Spinal cord (tissue), 10 donors: ENCODE measurements at places on chromosomes 2 and 18.

GRCh38 chr2:96523659-96524481, 12.7 kb upstream of the ARID5A start:
- no peak for DNase-seq

- DNase-seq: no peak
Measured at GRCh38 chr2:129769185-129769991, 210.1 kb upstream of the RAB6C start.

DNA sequence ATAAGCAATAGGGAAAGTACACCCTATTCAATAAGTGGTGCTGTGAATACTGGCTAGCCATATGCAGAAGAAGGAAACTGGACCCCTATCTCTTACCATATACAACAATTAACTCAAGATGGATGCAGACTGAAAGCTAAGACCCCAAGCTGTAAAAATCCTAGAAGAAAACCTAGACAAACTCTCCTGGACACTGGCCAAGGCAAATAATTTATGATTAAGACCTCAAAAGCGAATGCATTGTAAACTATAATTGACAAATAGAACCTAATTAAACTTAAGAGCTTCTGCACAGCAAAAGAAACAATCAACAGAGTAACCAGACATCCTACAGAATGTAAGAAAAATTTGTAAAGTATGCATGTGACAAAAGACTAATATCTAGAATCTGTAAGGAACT, 41.1 kb upstream of the ASXL3 start:
- DNase-seq: no peak

DNA sequence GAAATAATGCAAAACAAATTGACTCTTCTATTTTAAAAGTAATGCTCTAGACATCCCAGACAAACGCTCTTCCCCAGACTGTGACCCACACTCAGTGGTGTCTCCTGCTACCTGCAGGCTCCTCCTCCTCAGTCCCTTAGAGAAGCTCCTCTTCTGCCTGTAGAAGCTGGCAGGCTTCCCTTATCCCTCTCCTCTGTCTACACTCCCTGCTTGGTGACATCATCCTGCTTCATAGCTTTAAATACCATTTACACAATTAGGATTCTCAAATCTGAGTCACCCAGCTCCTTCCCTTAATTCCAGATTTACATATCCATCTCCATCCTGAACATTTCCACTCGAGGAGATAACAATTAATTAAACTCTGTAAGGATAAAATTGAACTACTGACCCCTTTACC, 167.9 kb downstream of the FBXO15 start:
- no peak for DNase-seq

DNA sequence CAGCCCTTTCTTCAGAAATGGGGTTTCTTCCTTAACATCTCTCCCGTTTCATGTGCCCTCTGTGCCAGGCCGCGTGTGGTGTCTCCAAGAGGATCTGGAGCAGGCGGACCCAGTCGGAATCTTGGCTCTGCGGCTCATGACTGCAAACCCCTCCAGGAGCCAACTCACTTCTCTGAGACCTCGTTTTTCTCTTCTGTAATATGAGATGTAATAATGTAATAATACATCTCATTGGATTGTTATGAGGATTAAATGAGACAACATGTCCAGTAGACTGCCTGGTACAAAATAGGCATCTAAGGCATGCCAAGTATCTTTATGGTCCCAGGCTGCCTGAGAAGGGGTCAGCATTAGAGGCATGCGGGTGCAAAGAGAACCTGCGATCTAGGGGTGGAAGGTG, 221.3 kb upstream of the REV1 start:
- DNase-seq: no peak

DNA sequence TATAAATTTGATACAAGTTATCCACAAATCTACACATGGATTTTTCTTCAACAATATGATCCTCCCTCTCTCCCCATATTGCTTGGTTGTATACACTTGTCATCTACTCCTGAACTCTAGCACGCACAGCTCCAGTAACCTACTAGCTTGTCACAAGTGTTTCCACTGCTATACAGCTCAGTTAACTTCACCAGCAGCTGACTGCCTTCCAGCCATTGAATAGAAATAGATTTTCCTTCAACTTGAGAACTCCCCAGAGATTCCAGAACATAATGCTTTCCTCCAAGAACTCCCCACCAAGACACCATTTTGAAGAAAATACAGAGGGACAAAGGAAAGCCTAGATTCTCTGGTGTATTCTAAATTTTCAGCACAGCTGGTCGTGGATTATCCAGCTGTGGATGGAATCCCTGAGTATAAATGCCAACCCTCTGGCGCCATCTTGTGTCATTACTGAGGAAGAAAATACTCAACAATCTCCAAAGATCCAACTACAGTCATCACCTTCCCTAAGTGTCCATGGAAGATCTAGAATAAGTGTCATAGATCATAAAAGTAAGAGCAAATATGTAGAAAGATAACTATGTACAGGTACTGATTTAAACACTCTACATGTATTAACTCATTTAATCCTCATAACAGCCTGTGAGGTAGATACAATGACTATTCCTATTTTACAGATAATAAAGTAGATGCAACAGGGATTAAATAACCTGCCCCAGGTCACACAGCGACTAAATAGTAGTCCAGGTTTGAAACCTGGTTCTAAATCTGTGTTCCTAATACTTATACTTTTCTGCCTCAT, 156.7 kb downstream of the ARHGAP28 start:
- DNase-seq: peak; percentile 75

DNA sequence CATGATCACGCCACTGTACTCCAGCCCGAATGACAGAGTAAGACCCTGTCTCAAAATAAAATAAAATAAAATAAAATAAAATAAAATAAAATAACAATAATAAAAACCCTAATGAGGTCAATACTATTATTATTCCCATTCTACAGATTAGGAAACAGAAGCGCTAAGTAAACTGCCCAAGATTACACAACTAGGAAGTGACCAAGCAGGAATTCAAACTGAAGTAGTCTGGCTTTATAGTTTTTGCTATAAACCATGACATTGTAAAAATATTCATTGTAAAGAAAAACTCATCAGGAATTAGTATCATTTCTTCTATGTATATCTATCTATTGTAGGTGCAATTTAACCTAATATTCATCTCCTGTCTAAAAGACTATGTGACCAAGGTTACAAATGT, 1.2 kb downstream of the PLEKHM3 start:
- DNase-seq: no peak
